Right lung (tissue), 10 donors: ENCODE measurements at places on chromosomes 1 and 21. TPM values are rescaled to one million over a fixed set of nuclear protein-coding genes. Genes with fewer than 3 reads are reported as not detected.
A peak's percentile ranks its signal among the peaks of the same experiment; 100 is the strongest.

DNA sequence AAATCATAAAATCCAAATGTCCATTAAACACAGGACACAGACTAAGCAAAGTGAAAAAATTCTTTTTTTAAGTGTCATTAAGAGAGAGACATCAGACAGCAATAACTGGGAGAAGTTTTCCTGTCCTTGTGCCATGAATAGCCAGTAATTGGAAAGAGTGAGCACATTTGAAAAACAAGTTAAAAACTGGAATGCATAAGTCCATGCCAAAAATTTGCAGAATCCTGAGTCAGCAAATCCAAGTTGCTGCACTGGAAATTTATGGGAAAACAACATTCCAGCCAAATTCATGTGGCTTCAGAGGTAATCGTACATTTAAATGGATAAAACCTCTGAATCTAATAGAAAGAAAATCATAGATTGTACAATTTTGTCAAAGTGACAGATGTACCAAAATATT is 291.4 kb downstream of the LRRC40 start:
- peak; percentile 82 for DNase-seq

DNA sequence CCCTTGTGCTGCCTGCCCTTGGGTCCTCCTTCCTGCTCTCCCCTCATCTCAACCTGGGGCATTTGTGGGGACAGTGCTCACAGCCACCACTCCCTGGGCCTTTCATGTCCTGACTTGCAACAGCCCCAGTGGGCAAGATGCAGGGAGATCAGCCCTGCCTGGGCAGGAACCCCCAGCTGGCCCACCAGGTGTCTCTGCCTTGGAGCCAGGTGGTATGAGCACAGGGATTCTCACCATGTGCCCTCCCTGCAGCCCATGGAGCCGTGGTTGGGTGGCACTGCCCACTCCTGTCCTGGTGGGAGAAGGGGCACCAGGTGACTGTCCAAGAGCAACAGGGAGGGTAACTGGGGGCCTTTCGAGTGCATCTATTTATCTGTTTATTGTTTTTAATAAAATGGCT is 100.4 kb downstream of the AJAP1 start:
- DNase-seq, result no peak

DNA sequence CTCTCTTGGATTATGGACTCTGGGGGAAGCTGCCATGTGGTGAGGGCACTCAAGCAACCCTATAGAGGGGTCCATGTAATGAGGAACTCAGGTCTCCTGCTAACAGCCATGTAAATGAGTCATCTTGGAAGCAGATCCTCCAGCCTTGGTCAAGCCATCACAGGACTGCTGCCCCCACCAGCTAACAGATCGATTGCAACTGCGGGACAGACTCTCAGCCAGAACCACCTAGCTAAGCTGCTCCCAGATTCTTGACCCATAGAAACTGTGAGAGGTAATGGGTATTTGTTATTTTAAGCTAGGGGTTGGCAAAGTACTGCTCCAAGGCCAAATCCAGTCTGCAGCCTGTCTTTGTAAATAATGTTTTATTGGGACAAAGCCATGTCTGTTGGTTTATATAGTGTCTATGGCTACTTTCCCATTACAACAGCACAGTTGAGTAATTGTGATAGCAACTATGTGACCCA is 27.6 kb upstream of the MAP3K7CL start:
- no peak for DNase-seq

DNA sequence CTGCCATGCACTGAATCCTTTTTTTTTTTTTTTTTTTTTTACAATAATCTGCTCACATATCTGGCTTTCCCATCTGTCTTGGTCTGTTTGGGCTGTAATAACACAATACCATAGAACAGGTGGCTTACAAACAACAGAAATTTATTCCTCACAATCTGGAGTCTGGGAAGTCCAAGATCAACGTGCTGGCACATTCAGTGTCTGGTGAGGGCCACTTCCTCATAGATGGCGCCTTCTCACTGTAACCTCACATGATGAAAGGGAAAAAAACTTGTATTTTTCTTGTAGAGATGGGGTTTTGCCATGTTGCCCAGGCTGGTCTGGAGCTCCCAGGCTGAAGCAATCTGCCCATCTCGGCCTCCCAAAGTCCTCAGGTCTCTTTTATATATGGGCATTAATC is 13.0 kb upstream of the PARP1 start:
- no peak for DNase-seq

DNA sequence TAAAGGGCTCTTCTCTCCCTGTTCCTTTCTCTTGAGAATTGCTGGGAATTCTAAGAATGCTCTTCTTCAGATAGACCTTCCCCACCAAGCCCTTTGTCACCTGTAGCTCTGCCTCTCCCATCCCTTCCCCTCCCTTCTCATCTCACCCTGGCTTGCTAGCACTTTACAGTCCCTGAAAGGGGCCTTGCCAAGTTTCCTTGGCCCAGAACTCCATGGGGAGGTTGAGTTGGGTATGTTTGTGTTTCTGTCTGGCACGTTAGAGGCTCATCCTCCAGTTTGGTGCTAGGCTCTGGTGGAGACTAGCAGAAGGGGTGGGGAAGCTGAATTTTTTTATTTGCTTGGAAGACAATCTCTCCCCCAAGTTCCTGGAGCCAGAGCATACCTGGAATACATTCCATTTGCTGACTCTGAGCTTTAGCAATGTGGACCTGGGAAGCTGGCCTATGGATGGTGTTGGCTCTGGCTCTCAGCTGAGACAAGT is 4.9 kb downstream of the CGN start:
- no peak for DNase-seq

DNA sequence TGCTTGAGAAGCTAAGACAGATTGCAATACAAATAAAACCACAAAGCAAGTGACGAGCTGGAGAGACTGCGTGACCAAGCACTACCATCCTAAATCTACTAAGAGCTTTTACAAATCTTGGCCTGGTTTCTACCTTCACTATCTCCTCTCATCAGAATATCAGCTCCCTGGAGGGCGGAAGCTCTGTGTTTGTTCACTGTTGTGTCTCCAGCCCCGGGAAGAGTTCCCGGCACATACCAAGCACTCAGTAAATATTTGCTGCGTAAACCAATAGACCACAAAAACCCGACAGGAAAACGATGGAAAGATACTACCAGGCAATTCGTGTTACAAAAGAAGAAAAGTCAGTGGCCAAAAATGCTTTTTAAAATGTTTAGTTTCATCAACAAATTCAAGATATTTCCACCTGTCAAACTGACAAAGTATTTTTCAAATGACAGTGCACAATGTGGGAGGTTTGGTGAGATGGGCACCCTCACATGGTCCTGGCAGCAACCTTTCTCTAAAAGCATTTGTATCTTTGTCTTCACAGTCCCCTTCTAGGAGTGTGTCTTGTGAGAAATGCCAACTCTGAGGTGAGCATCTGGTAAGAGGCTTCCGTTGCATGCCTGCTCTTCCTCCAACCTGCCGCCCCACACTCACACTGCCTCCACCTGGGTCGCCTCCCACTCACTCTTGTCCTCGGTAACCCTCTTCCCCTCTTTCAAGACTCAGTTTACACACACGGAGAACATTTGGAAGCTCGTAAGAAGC is 34.7 kb downstream of the SLC1A7 start:
- no peak for DNase-seq

DNA sequence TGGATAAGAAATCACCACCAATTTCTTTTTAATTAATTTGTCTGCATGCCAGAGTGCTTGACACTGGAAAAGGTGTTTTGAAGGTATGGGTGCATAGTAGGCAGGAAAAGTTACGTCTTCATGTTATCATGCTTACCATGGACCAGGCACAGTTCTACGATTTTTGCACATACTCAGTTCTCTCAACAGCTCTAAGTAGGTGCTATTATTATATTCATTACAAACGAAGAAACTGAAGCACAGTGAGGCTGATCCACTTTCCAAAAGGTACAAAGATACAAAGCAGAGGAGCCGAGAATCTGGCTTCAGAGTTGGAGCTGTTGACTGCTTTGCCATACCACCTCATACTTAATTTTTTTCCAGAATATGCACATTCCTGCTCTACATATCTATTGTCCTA is 306.4 kb downstream of the PBX1 start:
- no peak for DNase-seq

- no peak for DNase-seq
These were observed 40.6 kb downstream of the SRRM1 start for GRCh38 chr1:24683713-24684162.

- no peak for DNase-seq
These were observed 20.9 kb upstream of the TGFB2 start for GRCh38 chr1:218324226-218324580.

DNA sequence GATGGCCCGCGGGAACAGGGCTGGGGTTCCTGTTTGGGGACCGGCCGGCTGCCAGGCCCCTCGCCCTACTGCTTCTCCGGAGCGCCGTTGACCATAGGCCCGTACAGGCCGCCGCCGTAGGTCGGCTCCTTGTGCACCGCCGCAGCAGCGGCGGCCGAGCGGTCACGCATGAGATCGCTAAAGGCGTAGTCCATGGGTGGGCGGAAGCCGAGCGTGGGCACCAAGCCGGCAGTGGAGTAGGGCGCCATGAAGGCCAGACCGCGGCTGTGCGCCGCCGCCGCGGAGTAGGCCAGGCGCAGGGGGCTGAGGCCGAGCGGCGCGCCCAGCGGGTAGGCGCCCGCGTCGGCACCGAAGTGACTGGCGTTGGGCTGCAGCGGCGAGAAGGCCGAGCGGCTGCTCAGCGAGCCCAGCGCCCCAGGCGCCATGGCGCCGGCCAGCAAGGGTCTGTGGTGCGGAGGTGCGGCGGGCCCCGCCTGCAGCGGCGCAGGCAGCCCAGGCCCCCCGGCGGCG is 4.6 kb downstream of the DMRTA2 start:
- no peak for DNase-seq

The HORMAD1 gene
- polyA plus RNA-seq, result not detected

The LCE1D gene
- not detected for polyA plus RNA-seq
